ENCODE measurements at places on chromosomes 11 and 22. TPM values are rescaled to one million over a fixed set of nuclear protein-coding genes. Genes with fewer than 3 reads are reported as not detected.

DNA sequence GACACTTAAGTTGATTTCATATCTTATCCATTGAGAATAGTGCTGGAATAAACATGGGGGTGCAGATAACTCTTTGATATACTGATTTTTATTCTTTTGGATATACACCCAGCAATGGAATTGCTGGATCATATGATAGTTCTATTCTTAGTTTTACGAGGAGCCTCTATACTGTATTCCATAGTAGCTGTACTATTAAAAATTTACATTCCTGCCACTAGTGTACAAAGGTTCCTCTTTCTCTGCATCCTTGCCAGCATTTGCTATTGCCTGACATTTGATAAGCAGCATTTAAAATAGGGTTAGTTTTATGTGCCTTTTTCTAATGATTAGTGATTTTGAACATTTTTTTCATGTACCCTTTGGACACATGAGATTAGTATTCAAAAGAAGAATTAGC lies 554.2 kb downstream of the JRKL start:
- H3K4me3 ChIP-seq: no peak overlapping the region
- no peak for DNase-seq
- H3K27ac ChIP-seq: no peak overlapping the region
- no peaks in the 10 kb centered on the region for H3K36me3 ChIP-seq
- H3K4me1 ChIP-seq: no peaks in the 10 kb centered on the region

- H3K36me3 ChIP-seq: no peaks in the 10 kb centered on the region
- H3K4me1 ChIP-seq: no peaks in the 10 kb centered on the region
- DNase-seq: no peak
- no peaks in the 10 kb centered on the region for H3K27me3 ChIP-seq
- H3K4me3 ChIP-seq: no peak overlapping the region
These were observed 229.2 kb upstream of the B3GAT1 start for GRCh38 chr11:134640971-134641968.

GRCh38 chr22:45742866-45743450 lies 71.3 kb downstream of the ATXN10 start:
- DNase-seq: no peak
- no peak overlapping the region for H3K27ac ChIP-seq
- H3K4me1 ChIP-seq: no peaks in the 10 kb centered on the region
- peaks cover 47% of the 10 kb centered on the region for H3K36me3 ChIP-seq
- no peaks in the 10 kb centered on the region for H3K27me3 ChIP-seq
- H3K4me3 ChIP-seq: no peak overlapping the region

GRCh38 chr11:118485273-118485672 lies 42.0 kb upstream of the TTC36 start:
- no peak overlapping the region for H3K27ac ChIP-seq
- no peak overlapping the region for H3K4me3 ChIP-seq
- peaks cover 63% of the 10 kb centered on the region for H3K36me3 ChIP-seq
- H3K4me1 ChIP-seq: no peaks in the 10 kb centered on the region
- H3K27me3 ChIP-seq: no peaks in the 10 kb centered on the region
- no peak for DNase-seq

- H3K4me3 ChIP-seq: no peak overlapping the region
- H3K4me1 ChIP-seq: peaks cover 66% of the 10 kb centered on the region
- H3K27me3 ChIP-seq: no peaks in the 10 kb centered on the region
- H3K27ac ChIP-seq: no peak overlapping the region
- no peak for DNase-seq
- peaks cover 50% of the 10 kb centered on the region for H3K36me3 ChIP-seq
These were observed 12.5 kb downstream of the EIF4G2 start for GRCh38 chr11:10796191-10796590.

DNA sequence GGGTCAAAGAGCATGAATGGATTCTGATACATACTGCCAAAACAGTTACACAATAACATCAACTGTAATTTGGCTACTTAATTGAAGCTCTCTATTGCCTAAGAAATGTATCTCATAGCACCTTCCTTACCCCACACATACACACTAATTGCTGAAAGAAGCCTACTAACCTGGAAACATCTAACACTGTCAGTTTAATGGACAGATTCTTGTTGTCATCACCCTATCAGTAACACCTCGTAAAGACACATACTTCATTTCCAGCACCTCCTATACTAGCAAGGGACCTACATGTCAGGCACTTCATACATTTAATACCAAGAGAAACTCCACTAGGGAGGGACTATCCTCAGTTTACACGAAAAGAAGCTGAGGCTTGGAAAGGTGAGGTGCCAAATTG lies 9.9 kb downstream of the NAP1L4 start:
- H3K36me3 ChIP-seq: peaks cover 25% of the 10 kb centered on the region
- H3K4me3 ChIP-seq: no peak overlapping the region
- DNase-seq: no peak
- no peaks in the 10 kb centered on the region for H3K27me3 ChIP-seq
- peaks cover 75% of the 10 kb centered on the region for H3K4me1 ChIP-seq

- no peak overlapping the region for H3K4me3 ChIP-seq
- no peaks in the 10 kb centered on the region for H3K36me3 ChIP-seq
- no peak overlapping the region for H3K27ac ChIP-seq
- H3K27me3 ChIP-seq: no peaks in the 10 kb centered on the region
- no peaks in the 10 kb centered on the region for H3K4me1 ChIP-seq
These were observed 25.7 kb upstream of the TUB start for GRCh38 chr11:8055091-8055835.

GRCh38 chr11:2701898-2702434 lies 2.2 kb upstream of the KCNQ1OT1 start:
- no peak overlapping the region for H3K4me3 ChIP-seq
- no peaks in the 10 kb centered on the region for H3K27me3 ChIP-seq
- DNase-seq: no peak
- peaks cover 4% of the 10 kb centered on the region for H3K4me1 ChIP-seq

DNA sequence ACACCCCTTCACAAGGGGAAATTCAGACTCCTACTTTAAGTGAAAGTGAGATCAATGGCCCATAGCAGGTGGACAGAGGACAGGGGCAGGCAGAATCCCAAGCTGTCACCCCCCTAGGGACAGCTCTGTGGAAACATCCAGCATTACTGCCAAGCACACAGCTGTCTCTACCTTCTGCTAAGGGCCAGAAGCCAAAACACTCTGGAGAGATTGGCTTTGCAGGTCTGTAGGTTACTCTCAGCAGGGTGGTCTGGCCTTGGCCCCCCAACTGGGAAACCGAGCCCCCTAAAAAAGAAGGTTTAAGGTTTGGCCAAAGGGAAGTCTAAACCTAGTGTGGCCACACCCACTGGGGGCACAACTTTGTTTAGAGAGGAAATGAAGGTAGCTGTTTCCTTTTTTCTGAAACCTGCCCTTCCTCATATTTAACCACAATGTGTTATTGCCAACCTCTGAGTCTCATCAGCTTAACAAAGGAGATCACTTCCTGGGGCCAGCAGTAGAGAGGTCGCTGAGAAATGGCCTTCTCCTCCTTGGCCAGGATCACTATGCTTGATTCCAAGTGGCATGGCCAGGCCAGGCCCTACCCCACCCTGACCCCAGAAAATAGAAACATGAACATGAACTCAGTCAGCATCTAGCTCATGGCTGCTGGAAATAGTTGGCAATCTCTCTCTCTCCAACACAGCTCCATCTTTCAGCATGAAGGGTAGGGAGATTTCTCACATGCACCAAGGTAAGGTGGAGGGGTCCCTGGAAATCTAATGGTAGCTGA lies 25.9 kb upstream of the SCARF2 start:
- H3K27me3 ChIP-seq: no peaks in the 10 kb centered on the region
- no peaks in the 10 kb centered on the region for H3K36me3 ChIP-seq
- H3K4me1 ChIP-seq: peaks cover 67% of the 10 kb centered on the region
- no peak overlapping the region for H3K4me3 ChIP-seq
- H3K27ac ChIP-seq: peak overlapping the region; percentile 65

- no peak overlapping the region for H3K27ac ChIP-seq
- no peak overlapping the region for H3K4me3 ChIP-seq
- H3K27me3 ChIP-seq: peaks cover 19% of the 10 kb centered on the region
- no peaks in the 10 kb centered on the region for H3K4me1 ChIP-seq
- DNase-seq: no peak
These were observed 45.1 kb upstream of the ELF5 start for GRCh38 chr11:34558673-34559072.

DNA sequence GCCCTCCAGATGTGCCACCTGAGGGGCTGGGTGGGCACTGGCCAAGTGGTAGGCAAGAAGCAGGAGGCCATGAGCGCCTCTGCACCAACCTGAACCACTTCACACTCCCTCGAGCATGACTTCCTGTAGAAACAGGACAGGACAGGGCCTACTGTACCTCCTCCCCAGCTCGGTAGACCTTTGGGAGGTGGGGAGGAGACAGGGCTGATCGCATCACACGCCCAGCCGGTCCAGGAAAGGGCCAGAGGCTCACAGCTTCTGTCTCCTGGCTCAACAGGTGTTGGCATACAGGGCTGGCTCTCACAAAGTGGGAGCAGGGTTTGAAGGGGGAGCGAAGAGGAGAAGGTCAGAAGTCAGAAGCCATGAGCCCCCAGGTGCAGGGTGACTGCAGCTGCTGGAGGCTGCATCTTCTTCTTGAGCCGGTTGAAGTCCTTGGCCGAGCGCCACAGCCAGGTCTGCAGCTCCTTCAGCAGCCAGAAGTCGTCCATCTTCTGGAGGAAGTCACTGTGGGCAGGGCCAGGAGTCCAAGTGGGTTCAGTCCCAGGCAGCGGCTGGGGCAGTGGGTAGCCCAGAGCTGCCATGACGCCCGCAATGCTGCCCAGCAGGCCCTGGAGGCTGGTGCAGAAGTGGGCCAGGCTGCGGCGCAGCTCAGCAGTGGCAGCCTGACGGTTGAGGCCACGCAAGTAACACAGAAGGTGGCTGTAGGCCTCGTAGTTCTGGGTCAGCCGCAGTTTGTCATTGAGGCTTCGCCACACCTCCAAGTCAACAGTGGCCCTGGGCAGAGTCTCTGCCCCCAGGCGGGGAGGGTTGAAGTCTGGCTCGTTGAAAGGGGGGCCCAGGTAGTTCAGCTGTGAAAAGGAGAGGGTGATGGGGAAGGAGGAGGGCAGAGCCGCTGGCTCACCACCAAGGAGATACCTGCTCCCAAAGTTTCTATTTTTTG lies 8.3 kb downstream of the CLCF1 start:
- peaks cover 50% of the 10 kb centered on the region for H3K4me1 ChIP-seq
- no peaks in the 10 kb centered on the region for H3K27me3 ChIP-seq
- H3K4me3 ChIP-seq: no peak overlapping the region
- H3K36me3 ChIP-seq: no peaks in the 10 kb centered on the region
- no peak for DNase-seq

GRCh38 chr11:58688789-58689503 lies 42.8 kb downstream of the GLYAT start:
- H3K36me3 ChIP-seq: no peaks in the 10 kb centered on the region
- DNase-seq: no peak
- H3K4me1 ChIP-seq: peaks cover 6% of the 10 kb centered on the region
- no peak overlapping the region for H3K4me3 ChIP-seq
- H3K27ac ChIP-seq: no peak overlapping the region

DNA sequence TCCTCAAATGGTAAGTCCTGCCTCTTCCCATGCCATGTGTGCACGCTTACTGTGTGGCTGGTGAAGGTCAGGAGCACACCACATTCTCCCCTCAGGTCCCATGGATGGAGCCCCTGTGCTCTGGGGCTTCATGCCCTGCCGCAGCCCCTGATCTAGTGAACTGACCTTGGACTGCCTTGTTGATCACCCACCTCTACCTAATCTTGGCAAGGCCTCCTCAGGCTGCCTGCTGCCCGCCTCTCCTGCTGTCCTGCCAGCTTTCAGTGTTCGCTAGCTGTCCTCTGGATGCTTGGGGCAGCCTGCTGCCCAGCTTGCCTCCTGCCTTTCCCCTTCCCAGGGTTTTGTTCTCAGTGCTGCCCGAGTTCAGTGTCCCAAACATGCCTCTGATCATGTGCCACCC lies 38.1 kb downstream of the CABIN1 start:
- no peak overlapping the region for H3K4me3 ChIP-seq
- H3K27me3 ChIP-seq: no peaks in the 10 kb centered on the region
- H3K36me3 ChIP-seq: peaks cover 43% of the 10 kb centered on the region
- H3K4me1 ChIP-seq: no peaks in the 10 kb centered on the region
- H3K27ac ChIP-seq: no peak overlapping the region
- no peak for DNase-seq

DNA sequence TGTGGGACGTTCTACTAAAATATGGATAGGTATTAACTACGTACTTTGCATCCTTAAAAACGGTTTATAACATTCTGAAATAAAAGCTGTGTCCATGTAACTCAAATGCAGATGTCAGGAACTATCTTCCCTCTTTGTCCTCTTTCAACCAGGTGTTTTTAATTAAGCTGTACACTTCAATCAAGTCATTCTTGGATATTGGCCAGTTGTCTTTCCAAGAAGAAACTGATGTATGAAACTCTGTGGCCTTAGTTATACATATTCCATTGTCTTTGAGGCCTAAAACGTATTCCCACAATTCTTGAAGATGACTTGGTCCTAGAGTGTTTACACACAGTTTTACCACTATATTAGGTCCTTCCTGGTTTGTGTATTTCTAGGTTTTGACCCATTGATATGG lies 249.0 kb upstream of the CNTN5 start:
- no peaks in the 10 kb centered on the region for H3K27me3 ChIP-seq
- no peaks in the 10 kb centered on the region for H3K4me1 ChIP-seq
- no peak for DNase-seq
- H3K4me3 ChIP-seq: no peak overlapping the region
- no peak overlapping the region for H3K27ac ChIP-seq
- no peaks in the 10 kb centered on the region for H3K36me3 ChIP-seq

DNA sequence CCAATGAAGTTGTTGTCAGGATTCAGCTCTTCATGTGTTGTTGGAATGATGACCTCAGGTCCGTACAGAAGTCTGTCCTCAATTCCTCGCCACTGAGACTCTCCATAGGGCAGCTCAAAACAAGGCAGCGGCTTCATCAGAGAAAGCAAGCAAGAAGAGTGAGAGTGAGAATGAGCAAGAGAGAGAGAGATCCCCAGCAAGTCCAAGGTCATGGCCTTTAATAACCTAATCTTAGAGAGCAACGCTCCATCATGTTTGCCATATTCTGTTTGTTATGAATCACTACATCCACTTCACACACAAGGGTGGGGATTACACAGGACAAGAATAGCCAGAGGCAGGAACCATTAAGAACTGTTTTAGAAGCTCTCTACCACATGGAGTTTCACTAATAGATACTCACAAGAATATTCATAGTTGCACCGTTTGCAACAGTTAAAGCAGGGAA lies 23.3 kb upstream of the MMP7 start:
- H3K36me3 ChIP-seq: no peaks in the 10 kb centered on the region
- H3K4me1 ChIP-seq: no peaks in the 10 kb centered on the region
- H3K4me3 ChIP-seq: no peak overlapping the region
- no peaks in the 10 kb centered on the region for H3K27me3 ChIP-seq

- no peak overlapping the region for H3K27ac ChIP-seq
- no peak overlapping the region for H3K4me3 ChIP-seq
- no peak for DNase-seq
- H3K27me3 ChIP-seq: no peaks in the 10 kb centered on the region
- peaks cover 27% of the 10 kb centered on the region for H3K4me1 ChIP-seq
These were observed 46.9 kb upstream of the PICALM start for GRCh38 chr11:86115542-86116385.

- peaks cover 4% of the 10 kb centered on the region for H3K27me3 ChIP-seq
- no peaks in the 10 kb centered on the region for H3K4me1 ChIP-seq
- no peak overlapping the region for H3K4me3 ChIP-seq
- H3K27ac ChIP-seq: no peak overlapping the region
- H3K36me3 ChIP-seq: no peaks in the 10 kb centered on the region
These were observed 179.2 kb upstream of the ZBED5 start for GRCh38 chr11:11036848-11037732.

The UBQLN3 gene
- total RNA-seq: not detected

The RNH1 gene
- total RNA-seq: 105 TPM

The MS4A7 gene
- total RNA-seq: 0.76 TPM

The ZNHIT2 gene
- 15.9 TPM for total RNA-seq

The CCDC134 gene
- 27.8 TPM for total RNA-seq

The ANO3 gene
- total RNA-seq: not detected

The PAMR1 gene
- total RNA-seq: not detected

All from CD4-positive, alpha-beta memory T cell (primary cell).